ENCODE measurements at places on chromosomes 7 and 10. TPM values are rescaled to one million over a fixed set of nuclear protein-coding genes. Genes with fewer than 3 reads are reported as not detected.

The METTL27 gene
- 1.6 TPM for polyA plus RNA-seq

The GIMAP8 gene
- 6.4 TPM for polyA plus RNA-seq

The MEIG1 gene
- not detected for polyA plus RNA-seq

The AIMP2 gene
- 39.6 TPM for polyA plus RNA-seq

The NUTM2B gene
- polyA plus RNA-seq, result 0.43 TPM

DNA sequence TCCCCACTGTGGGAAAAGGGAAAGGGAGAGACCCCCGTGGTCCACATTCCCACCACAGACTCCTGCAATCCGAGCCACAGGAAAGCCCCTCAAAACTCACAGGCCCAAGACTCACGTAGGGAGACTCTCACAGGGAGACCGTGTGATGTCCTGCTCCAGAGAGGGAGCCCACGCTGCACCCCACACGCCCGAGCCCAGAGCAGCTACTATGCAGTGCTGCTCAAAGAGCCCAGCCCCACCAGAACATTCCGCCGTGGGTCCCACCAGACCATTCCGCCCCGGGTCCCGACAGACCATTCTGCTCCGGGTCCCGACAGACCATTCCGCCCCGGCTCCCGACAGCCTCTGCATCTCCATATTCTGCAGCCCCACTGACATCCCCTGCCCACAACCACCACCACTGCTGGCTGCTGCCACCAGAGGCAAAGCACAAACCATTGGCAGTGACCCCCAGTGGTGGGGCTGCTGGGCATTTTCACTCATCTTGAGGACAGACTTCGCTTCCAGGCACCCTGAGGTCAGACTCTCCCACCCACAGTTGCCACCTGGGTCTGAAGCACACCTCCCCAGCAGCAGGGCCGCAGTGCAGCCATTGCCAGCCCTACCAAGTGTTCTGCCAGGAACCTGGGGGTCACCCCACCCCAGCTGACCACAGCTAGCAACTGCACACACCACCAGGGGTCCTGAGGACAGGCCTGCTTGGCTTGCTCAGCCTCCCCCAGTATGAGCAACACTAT, 625.4 kb upstream of the FOXK1 start:
- DNase-seq, result no peak

- no peak for DNase-seq
Measured at GRCh38 chr10:95821720-95822119, 65.8 kb downstream of the ENTPD1 start.

- DNase-seq, result no peak
Measured at GRCh38 chr10:68516766-68517165, 10.6 kb downstream of the SLC25A16 start.

DNA sequence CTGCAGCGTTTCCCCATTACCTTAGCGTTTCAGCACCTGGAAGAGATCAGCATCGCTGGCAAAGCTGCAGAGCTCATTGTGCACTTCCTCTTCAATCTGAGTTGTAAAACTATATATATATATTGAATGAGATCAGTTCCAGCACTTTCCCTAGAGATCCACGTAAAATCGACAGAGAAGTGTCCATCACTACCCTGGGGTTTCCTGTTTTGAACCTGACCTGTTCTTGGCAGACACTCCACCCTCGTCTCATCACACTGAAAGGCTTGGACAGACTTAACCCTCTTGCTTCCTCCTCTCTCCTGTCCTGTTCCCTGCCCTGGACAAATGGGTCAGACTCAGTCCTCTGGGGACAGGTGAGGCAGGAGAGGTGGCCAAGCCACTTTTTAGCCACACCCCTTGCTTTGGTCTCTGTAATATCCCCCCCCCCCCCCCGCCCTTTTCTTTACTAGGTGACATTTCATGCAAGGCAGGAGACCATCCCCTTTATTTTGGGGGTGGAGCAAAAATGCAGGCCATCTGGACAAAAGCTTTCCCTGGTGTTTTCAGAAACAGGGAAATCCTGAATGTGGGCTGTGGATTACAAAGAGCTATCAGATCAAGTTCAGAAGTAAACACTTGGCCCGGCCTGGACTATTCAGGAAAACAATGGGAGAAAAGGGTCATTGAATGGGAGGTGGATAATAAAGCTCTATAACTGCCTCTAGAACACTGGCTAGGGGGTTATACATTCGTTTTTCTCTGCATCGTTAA, 83.7 kb upstream of the KDM7A start:
- no peak for DNase-seq

- no peak for DNase-seq
Measured at GRCh38 chr10:92799568-92799967, 48.8 kb upstream of the EXOC6 start.

- no peak for DNase-seq
Measured at GRCh38 chr10:95716466-95716865, 22.7 kb upstream of the TCTN3 start.

GRCh38 chr7:144584726-144585125, 181.2 kb upstream of the NOBOX start:
- no peak for DNase-seq

- DNase-seq, result no peak
Measured at GRCh38 chr7:158317238-158318205, 270.1 kb downstream of the PTPRN2 start.

GRCh38 chr10:112785089-112785488, 165.0 kb upstream of the TCF7L2 start:
- DNase-seq, result no peak

- DNase-seq, result no peak
Measured at GRCh38 chr10:61792097-61792716, 109.3 kb upstream of the ARID5B start.

DNA sequence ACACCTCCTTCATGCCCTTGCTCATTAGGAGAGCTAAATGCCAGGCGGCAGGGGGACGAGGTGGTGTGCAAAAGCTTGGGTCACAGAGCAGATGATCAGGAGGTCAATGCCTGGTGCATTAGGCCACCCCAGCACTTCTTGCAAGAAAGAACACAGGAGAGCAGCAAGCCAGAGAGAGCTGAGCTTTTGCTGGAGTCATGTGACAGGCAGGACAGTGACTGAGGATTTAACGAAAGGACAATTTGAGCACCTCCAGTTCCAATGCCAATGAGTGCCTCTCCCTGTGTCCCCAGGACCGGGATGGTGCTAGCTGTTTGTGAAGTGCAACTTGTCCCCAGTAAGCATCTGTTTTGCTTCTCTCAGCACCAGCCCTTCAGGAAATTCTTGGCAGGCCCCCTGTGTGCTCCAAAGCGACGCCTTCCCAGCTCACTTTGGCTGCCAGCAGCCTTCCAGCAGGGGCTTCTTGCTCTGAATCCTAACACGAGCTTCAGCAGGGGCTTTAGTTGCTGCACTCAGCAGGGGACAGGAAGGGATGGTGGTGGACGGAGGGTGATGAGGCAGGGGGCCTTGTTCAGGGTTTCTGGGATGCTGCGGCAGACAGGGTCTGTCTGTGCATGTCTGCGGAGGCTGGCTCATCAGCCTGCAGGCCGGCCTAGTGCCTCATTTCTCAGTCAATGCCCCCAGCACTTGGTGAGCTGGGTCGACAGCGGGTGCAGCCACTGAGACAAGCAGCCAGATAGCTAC, 368.1 kb downstream of the RPS24 start:
- DNase-seq, result no peak

DNA sequence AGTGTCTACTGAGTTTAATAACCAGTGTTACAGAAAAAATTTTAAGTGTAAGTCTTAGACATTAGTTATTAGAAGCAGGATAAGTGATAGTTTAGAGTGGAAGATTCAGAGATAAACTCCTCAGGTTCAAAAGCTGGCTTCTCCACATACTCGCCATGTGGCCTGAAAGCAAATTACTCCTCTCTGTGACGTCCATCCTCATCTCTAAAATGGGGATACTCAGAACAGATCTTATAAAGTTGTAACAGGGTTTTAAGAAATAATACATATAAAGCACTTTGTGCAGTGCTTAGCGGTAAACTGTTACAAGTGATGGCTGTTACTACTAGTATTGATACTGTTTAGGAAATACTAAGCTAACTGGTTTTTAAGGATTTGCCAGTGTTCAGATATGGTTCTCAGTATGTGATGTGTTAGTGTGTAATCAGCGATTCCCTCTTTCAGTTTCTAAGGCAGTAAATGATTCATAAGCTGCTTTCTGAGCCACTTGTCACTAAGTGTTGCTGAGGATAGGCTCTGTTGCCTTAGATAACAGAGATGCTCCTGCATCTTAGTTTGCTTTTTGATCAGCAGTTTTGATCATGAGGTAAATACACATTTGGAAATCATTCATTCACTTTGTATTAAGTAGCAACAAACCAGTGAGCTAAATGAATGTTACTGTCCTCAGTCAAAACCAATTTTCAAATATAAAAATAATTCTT, 58.7 kb downstream of the CYP51A1 start:
- DNase-seq, result no peak

- DNase-seq, result no peak
Measured at GRCh38 chr7:27901028-27901760, 161.2 kb downstream of the TAX1BP1 start.

GRCh38 chr7:83469076-83469475, 179.9 kb downstream of the SEMA3E start:
- DNase-seq, result no peak
